ENCODE measurements at places on chromosomes 1 and 21. TPM values are rescaled to one million over a fixed set of nuclear protein-coding genes. Genes with fewer than 3 reads are reported as not detected.

FLAD1 gene
- 21.9 TPM for total RNA-seq

DNA sequence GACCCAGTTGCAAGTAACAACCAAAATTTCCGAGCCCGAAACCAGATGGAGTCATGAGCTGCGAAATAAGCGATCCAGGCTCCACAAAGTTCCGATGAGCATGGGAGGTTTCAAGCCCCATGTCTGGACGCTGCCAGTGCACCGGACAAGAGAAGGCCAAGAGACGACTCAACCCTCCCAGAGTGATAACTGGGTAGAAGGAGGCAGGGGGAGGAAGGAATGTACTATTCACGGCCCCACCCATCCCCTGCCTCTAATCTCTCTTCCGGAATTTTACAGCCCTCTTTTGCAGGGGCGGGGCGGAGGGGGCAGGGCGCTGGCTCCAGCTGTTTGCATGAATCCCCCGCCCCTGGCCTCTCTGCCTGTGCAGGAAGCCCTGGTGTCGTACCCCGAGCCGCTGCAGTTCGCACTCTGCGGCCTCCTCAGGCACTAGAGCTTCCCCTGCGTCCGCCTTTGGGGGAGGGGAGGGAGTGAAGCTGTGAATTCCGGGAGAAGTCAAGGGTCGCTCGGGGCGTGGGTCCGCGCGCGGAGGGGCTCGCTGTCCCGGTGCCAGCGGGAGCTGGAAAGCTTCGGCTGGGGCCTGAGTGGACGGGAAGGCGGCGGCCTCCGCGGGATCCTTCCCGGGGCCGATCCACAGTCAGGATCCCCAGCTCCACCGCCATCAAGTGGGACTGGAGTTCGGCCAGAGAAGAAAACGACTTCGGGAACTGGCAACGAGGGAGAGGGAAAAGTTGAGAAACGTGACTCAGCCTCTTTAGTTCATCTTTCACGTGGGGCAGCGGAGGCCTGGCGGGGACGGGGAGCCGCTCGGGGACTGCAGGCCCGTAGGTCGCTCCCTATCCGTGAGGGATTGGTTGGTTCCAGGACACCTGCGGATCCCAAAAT lies 6.3 kb upstream of the PTP4A2 start:
- DNase-seq: peak; percentile 96
- H3K4me3 ChIP-seq: peak overlapping the region; percentile 44
- peak overlapping the region; percentile 95 for H3K27ac ChIP-seq
- H3K4me1 ChIP-seq: peaks cover 27% of the 10 kb centered on the region
- H3K27me3 ChIP-seq: no peaks in the 10 kb centered on the region

GRCh38 chr21:42841156-42841915 lies 38.0 kb downstream of the WDR4 start:
- DNase-seq: no peak
- no peaks in the 10 kb centered on the region for H3K27me3 ChIP-seq
- H3K4me3 ChIP-seq: no peak overlapping the region
- peaks cover 5% of the 10 kb centered on the region for H3K4me1 ChIP-seq
- peaks cover 36% of the 10 kb centered on the region for H3K36me3 ChIP-seq
- no peak overlapping the region for H3K27ac ChIP-seq

GRCh38 chr21:42476388-42477331 lies 19.4 kb downstream of the RSPH1 start:
- H3K27me3 ChIP-seq: no peaks in the 10 kb centered on the region
- no peaks in the 10 kb centered on the region for H3K36me3 ChIP-seq
- no peak for DNase-seq
- no peaks in the 10 kb centered on the region for H3K4me1 ChIP-seq
- no peak overlapping the region for H3K27ac ChIP-seq
- H3K4me3 ChIP-seq: no peak overlapping the region

Data from muscle of leg (tissue), 16 donors.